H54 (cell line): ENCODE measurements at places on chromosomes 1 and 21.

DNA sequence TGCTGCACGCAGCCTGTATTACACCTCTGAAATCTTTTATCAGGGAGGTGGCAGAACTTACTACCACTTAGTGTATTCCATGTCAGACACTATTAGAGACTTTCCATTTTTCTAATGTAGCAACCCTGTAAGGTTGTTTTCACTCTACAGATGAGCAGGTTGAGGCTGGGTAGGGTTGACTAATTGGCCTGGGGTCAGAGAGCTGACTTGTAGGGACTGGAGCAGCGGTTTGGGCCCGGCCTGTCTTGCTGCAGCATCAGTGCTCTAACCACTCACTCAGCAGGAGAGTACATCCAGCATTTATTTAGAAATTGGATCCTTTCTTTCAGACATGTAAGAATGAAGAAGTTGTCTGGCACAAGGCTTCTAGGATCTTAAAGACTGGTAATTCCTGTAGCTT is 25.7 kb upstream of the NBL1 start:
- DNase-seq, result no peak

DNA sequence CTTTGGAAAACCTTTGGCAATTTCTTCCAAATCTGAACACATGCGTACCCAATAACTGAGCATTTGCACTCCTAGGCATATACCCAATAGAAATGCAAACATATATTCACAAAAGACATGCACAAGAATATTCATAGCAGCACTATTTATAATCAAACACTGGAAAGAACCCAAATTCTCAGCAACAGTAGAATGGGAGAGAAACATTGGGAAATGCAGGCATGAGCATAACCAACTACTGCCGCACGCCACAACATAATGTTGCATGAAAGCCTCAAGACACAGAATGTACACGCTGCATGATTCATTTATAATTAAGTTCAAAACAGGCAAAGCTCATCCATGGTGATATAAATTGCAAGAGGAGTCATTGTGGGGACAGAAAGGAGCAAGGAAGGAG is 69.5 kb upstream of the FBXO28 start:
- no peak for DNase-seq

DNA sequence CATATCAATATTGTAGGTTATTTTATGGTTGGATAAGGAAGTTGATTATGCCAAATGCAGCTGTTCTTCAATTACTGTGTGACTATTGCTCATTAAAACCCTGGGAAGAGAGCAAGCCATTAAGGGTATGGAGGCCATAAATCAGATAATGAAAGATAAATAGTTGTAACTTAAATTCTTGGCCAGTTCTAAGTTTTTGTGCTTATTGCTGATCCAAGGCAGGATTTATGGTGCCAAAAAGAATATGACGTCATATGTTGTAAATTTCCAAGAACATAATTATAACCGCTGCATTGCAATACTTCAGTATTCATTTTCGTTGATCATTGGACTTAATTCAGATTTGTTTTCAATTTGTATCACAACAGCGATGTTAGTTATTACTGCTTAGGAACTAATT is 211.6 kb downstream of the LRRC40 start:
- DNase-seq, result no peak

DNA sequence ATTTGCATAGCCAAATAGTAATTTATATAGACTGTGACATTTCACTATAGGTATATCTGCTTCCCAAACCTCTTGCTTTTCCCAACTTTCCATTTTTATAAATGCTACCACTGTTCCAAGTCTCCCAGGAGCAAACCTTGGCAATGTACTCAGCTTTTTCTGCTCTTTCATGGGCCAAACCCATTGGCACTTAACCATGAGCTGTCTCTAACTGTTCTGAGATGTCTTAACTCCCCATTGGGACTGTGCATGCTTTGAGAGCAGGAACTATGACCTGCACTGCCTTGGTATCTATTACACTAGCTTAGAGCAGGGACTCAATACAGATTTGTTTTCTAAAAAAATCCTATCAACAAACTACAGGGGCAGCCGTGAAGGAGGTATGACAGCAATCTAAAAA is 22.5 kb upstream of the KHDRBS1 start:
- DNase-seq, result no peak

- DNase-seq, result no peak
These were observed 8.9 kb upstream of the COP1 start for GRCh38 chr1:176216031-176216430.

GRCh38 chr1:229950020-229950419 is 117.0 kb upstream of the GALNT2 start:
- DNase-seq, result no peak

DNA sequence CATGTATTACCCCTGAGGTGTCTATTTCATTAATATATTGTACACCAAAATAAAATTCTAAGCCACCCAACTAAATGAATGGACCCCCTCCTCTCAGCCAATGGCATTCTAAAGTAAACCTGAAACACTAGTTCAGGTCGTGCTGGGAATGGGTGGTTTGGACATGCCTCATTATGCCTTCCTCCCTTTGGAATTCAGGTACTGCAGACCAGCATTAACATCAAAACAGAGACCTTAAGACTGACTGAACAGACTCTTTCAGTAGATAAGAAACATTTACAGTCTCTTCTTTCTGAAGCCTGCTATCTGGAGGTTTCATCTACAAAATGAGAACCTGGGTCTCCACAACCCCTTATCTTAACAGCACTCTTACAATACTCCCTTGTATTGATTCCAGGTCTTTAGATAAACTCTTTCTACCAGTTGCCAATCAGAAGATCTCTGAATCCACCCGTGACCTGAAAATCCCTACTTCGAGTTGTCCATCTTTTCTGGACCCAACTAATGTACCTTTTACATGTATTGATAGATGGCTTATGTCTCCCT is 93.6 kb downstream of the PKN2 start:
- DNase-seq, result no peak

- no peak for DNase-seq
These were observed 454.6 kb upstream of the RUNX1 start for GRCh38 chr21:35503671-35504070.

GRCh38 chr1:156160743-156161171 is 7.4 kb downstream of the SEMA4A start:
- no peak for DNase-seq

- DNase-seq, result no peak
These were observed 14.2 kb downstream of the RIMS3 start for GRCh38 chr1:40651138-40651857.

- DNase-seq, result no peak
These were observed 291.9 kb downstream of the CAMTA1 start for GRCh38 chr1:7077136-7077535.

DNA sequence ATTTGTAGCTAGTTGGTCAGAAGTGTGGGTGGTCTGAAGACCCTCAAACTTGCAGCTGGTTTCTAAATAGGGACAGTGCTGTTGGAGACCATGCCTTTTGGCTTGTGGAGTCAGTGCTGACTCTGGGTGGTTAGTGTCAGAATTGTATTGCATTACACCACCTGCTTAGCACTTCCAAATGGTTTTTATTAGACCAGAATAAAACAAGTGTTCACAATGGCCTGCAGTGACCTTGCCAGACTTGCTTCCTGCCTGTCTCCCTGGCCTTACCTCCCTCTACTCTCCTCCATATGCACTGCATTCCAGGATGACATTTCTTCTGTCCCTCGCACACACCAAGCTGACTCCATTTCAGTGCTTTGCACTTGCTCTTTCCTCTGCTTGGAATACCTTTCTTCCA is 72.7 kb upstream of the CNIH3 start:
- no peak for DNase-seq

DNA sequence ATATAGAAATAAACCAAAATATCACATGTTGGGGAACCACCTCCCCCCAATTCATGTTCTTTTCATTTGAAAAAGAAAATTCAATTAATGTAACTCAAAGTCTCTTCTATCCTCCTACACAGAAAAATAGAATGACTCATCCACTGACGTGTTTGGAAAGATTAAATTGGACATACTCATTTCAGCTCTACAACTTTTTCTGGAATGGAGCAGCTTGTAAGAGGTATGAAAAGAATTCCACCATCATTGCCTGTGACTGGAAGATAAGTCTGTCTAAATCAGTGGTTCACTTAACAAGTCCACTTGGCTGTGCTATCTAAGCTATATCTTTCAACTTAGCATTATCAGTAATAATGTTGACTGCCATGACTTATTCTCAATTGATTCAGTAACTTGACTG is 702.3 kb downstream of the BRINP3 start:
- peak; percentile 2 for DNase-seq

DNA sequence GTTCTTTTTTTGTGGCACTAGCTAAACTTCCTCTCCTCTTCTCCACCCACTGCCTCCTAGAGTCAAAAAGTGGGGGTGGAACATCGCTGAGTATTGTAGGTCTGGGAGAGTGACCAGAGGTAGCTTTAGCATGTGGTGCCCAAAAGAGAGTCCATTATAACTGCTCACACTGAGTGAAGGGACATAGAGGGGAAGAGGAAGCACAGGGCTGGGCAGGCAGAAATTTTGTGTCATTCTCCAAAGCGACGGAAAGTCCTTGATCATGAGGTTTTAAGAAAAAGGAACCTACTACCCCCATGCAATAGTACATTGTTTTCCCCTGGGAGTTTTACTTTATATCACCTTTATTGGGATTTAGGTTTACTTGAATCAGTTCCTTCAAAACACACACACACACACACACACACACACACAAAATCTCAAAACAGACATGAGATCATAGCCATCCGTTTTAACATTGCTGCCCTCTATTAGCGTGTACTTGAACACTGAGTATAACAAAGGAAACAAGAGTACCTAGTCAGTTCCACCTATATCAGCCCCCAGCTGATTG is 4.1 kb downstream of the CD84 start:
- DNase-seq, result no peak

- no peak for DNase-seq
These were observed 45.4 kb downstream of the PLEKHA6 start for GRCh38 chr1:204314171-204314892.

- DNase-seq, result no peak
These were observed 9.9 kb downstream of the COL9A2 start for GRCh38 chr1:40307186-40307585.

DNA sequence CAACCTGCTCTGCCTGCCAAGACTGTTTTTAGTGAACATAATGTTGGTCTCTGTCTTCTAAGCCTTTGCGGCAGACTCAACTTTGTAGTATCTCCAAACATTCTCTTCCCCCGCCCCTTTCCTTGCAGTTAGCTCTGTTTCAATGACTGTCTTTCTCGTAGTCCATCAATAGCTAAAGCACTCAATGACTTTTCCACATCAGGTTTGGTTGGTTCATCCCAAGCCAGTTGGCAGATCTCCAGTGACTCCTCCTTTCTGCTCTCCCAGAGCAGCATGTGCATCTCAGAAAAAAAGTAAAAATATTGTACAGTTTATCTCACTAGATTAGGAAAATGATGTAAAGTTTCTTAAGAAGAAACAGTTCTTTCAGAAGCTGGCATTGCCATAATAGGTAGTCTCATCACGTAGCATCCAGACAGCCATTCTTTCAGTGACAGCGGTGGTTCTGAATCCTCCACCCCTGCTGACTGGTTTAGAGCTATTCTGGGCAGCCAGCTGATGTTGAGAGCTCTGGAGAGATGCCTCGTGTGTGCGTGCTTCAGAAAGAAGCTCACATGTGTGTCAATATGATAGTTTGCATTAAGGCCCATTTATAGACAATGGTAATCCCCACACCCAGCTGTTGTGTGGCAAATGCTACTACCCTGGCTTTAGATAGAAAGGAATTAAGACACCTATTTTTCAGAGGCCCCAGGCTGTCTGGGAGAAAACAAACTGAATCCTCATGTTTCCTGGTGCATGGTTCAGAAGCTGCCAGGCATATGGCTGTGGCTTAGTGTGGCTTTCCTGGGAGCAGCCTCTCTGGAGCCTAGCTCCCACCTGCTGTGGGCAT is 53.2 kb downstream of the CNN3 start:
- no peak for DNase-seq

DNA sequence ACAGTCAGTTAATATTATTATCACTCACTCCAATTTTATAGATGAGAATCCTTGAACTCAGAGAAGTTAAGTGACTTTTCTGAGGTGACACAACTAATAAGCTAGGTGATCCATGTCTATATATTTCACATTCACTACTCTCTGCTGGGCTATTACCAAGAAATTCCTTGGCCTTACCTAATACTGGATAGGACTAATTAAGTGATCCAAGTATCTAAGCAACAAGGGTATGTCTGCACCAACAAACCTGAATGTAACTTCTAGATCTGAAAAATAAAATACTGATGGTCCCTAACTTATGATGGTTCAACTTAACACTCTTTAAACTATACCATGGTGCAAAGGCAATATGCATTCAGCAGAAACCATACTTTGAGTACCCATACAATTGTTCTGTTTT is 14.8 kb upstream of the CASQ2 start:
- DNase-seq, result no peak

DNA sequence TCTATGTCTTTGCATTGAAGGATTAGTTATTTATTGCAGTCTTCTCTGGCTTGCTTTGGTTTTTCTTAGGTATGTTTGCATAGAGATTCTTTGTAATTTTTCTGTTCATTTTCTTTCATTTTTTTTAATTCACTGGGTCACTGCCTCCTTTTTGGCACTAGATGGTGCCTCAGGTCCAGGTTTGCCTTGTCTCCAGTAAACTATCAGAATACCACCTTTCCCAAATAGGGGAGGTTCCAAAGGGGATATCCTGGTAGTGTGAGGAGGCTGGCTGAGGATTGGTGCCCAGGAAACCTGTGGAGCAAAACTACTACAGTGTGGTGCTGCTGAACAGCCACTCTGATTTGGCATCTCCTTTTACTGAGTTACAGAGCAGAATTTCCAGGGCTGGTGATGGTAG is 257.1 kb downstream of the KCTD3 start:
- DNase-seq, result no peak

GRCh38 chr1:8574985-8575384 is 242.5 kb downstream of the RERE start:
- no peak for DNase-seq

DNA sequence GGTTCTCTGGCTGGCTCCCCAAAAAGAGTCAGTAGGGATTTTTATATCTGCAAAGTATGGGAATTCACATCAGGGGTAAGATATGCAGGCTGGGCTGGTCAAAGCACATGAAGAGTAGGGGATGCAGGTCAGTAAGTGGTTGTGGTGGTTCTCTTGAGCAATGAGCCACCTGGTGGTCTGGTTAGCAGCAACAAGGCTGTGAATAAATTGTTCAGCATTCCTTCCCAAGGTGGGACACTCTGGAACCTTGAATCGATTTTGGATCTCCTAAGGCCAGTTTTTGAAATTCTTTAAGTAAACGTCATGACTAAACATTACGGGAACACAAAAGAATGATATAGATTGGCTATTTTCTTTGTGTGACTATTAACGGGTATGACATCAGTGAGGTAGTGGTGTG is 563.0 kb upstream of the NEGR1 start:
- DNase-seq, result no peak

GRCh38 chr1:64934115-64934877 is 32.1 kb downstream of the JAK1 start:
- peak; percentile 42 for DNase-seq

GRCh38 chr1:228285661-228286504 is 78.0 kb downstream of the OBSCN start:
- DNase-seq, result no peak

GRCh38 chr1:171457412-171457811 is 27.9 kb upstream of the PRRC2C start:
- no peak for DNase-seq

- no peak for DNase-seq
These were observed 20.5 kb upstream of the THRAP3 start for GRCh38 chr1:36203554-36204346.
